AG09319 (cell line): ENCODE measurements at places on chromosomes 5 and 9.

DNA sequence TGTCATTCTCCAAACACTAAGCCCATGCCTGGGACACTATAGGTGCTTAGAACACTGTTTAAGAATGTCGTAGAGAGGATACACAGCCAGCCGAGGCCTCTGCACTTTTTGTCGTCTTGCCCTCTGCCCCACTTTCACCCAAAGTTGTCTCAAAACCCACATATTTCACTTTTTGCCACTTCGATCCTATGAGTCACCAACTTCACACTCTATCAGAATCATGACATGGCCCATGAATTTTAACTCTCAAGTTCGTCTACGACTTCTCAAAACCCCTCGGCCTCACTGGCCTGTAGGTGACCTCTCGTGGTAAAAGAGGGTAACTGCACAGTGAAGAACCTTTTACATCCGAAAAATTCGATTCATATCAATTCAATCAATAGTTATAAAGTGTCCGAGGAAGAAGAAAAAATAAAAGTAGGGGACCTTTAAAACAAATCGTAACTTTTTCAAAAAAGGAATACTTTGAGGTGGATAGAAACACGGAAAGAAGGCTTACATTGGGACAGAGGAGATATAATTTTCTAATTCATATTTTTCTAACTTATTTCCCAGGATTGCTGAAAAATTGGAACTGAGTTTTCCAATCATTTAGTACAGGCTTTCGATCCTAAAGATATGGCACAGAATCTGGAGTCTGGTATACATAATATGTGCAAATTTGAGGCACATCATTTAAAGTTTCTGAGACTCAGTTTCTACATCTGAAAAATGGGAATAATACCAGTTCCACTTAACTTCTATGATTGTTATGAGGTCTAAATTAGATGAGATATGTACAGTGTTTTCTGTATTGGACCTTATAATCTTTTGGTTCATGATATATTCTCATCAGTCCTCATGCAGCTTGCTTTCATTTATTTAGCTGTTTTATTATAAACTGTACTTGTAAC is 122.6 kb downstream of the APBA1 start:
- DNase-seq = peak; percentile 7

GRCh38 chr9:72680593-72681282 is 159.3 kb downstream of the TMC1 start:
- no peak for DNase-seq

DNA sequence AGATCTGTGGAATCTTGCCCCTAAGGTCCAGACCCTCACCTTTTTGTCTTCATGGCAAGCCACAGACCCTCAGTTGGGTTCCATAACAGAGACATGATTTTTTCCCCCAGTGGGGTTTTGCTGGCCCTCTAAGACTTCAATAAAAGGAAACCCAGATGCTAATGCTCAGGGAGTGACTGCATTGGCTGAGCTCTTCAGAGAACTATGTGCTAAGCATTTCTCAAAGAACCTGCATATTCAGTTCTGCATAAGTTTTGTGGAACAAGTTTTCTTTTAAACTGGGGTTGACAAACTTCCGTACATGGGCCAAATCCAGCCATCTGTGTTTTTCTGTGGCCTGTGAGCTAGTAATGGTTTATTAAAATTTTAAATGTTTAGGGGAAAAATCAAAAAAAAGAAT is 159.8 kb upstream of the GDNF start:
- DNase-seq = no peak

DNA sequence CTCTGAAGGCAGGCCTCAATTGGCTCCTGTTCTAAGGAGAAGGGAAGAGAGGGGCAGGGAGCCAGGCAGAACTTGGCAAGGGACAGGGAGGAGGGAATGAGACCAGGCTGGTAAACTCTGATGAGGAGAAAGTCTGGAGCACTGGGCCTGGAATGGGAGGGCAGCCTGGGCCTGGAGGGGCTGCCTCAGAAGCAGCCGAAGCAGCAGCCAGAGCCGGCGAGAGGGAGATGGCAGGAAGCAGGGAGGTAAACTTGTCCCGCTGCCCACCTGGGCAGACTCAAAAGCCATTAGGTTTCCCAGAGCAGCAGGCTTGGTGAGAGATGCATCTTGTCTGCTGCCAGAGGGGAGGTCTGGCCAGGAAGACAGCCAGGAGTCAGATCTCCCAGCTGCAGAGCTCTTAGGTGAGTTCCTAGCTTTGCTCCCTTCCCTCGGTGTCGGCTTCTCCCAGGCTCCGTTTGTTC is 37.0 kb upstream of the CRB2 start:
- no peak for DNase-seq

DNA sequence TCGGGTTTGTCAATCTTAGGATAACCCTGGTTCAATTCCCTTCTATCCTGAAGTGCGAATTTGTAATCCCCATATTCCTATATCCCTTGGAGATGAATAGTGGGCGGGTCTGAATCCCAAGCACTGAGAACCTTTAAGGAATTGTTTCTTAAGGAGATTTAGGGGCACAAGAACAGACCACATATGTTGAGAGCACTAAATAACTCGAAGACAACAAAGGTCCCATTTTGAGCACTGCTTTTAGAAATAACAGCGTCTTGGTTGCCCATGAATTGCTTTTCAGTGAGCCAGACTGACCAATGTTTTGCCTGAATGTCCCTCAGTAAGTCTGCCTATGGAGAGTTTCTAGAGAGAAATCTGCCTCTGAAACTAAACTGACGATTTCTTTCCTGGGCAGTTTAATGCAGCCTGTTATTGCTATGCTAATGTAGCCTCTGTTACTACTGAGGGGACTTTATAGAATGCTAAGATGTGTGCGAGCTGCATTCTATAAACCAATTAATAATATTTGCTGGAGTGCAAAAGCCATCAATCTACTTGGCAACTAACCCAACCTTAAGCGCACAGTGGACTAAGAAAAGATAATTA is 445.0 kb upstream of the DMAC1 start:
- DNase-seq = no peak

GRCh38 chr9:78357165-78357873 is 60.4 kb downstream of the PSAT1 start:
- DNase-seq = no peak

GRCh38 chr9:35432076-35432475 is 57.8 kb upstream of the RUSC2 start:
- no peak for DNase-seq

GRCh38 chr5:43244823-43245565 is 53.0 kb downstream of the NIM1K start:
- no peak for DNase-seq

DNA sequence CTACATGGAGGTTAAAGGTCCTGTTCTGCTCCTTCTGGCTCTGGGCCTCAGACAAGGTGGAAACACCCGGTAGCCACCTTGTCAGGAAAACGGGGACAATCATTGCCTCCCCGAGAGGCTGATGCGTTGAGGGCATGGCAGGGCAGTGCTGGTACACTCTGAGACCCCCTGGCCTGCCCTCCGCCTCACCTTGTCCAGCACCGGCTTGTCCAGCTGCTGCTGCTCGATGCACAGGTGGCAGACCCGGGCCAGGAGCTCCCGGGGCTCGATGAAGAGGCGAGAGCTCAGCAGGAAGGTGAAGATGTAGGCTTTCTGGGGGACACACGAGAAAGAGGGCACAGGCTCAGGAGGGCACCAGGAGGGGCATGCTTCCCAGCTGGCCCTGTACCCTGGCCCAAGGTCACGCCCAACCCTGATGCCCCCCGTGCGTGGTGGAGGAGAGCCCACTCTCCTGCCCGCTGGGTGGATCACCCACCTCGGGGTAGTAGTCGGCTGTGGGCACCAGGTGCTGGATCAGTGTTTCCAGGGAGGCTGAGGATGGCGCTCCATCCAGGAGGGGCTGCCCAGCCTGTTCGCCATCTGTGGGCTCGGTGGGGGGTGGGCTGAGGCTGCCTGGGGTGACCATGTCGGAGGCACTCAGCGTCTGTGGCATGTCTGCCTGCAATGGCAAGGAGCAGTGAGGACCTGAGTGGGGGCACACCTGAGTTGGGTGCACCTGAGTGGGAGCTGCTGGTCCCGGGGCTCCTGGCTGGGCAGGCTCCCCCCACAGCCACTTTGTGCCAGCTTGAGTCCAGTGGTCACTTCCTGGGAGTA is 66.0 kb upstream of the RNF130 start:
- DNase-seq = no peak

- no peak for DNase-seq
Measured at GRCh38 chr5:61701877-61702602, 370.0 kb downstream of the ZSWIM6 start.

DNA sequence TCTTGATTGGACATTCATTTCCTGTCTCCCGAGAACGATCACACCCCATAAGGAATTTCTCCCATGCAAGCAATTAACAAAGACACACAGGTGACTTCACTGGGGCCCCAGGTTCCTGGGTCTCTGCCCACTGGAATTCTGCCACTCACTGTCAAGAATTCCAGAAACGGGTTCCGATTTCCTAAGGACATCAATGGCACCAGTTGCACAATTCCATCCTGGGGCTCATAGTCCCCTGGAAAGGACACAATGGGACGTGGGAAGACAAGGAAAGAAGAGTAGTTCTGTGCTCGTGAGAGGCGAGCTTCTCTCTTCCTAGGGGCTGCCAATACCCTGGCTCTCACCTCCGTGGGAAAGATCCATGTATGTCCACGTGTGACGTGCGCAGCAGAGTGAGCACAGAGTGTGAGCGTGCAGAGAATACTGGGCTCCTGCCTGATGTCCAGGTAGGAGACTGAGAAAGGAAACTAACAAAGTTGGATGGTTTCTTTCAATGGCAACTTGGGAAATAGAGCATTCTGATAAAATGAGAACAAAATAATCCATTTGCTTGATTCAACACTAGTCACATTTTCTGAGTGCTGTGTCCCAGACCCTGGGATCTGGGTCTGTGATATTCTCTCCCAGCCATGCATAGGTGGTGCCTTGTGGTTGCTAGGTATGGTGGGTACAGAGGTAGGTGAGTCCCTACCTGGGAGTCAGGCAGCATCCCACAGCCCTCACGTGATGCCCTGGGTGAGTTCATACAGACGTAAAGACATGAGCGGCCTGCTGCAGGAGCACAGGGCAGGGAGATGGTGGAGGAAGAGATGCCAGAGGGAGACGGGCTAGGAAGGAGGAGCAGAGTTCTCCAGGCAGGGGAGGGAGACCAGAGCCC is 159.8 kb downstream of the COL23A1 start:
- no peak for DNase-seq

- no peak for DNase-seq
Measured at GRCh38 chr9:4375424-4376200, 75.7 kb upstream of the GLIS3 start.

DNA sequence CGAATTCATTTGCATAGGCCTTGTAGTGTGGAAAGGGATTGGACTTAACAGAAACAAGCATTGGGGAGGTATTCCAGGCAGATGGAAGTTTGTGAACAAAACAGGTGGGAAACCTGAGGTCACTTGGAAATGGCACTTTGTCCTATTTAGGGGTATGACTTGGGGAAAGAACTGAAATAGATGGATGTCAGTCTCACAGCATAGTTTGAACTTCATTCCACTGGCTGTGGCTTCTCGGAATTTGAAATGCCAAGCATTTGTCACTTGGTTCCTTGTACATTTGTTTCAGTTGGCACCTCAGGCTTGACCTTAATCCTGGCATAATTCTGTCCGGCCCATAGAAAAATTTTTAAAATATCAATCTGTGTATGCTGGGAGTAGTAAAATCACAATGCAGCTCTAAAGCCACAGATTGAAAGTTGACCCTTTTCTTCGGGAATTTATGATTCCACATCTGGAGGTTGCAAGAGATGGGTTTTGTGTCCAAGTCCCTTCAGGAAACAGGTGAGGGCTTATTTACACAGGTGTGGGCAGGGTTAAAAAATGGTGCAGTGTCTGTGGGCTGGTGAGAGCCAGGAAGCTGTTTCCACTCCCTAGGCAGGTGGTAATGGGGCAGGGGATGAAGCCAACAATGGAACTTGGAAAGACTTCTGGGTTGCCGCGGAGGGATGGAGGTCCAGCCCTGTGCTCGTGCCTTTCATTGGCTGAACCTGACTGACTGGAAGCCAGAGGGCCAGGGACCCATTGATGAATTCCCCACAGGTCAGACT is 39.2 kb upstream of the PDE8B start:
- DNase-seq = no peak

DNA sequence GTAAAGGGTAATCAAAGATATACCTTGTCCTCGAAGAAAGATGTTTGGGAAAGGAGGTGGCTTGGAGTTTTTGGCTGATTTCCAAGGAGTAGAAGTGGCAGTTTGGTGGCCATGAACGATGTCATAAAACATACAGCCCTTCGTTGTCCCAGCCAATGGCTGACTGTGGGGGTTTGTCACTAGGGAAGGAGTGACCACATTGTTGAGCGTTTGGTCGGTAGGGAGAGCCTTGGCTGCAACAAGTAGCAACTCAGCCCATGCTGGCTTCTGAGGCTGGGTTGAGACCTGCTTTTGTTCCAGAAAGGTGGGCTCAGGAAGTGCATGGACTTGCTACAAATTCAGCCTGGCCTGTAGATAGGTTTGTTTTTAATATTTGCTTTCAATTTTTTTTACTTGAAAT is 128.3 kb downstream of the BOD1 start:
- no peak for DNase-seq

DNA sequence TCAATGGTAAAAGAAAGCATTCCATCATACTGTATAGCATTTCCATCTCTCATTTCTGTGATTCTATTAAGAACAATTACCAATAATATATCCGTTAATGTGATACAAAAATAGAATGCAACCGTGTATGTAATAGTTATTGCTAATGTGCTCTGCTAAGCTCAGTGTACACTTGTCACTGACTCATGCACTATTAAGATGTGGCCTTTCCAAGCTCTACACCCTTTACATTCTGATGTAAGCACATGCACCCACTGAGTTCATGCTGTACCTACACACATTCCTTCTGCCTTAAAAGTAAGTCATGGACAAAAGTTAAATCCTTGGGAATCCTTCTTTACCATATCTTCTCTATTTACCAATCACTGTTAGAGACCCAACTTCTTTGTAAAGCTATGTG is 319.1 kb downstream of the ZSWIM6 start:
- no peak for DNase-seq

DNA sequence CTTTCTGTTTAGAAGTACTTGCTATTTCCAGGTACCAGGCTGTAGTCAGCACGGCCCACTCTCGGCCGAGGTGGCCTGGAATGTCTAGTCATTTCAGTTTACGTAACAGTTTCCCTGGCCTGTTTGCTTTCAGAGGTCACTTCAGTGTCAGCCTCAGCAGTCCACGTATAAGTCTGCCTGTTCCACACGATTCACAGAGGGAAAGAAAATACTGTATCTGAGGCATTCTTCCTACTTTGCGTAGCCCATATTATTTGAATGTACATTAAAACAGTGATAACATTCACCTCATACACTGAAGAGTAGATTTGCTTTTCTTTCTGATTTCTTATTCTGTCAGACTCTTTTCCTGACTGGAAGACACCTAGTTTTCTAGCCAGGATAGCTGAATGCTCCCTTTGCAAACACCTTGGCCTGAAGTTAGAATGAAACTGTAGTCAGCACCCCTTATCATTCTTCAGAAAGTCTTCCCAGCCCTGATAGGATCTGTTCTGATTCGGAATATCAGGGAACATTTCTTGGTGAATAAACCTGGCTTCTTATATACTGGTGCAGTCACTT is 140.9 kb downstream of the AOPEP start:
- no peak for DNase-seq

GRCh38 chr5:78808380-78808779 is 159.8 kb upstream of the LHFPL2 start:
- no peak for DNase-seq

GRCh38 chr5:111507276-111507675 is 5.1 kb downstream of the STARD4 start:
- DNase-seq = no peak

GRCh38 chr5:146993876-146994530 is 115.4 kb upstream of the PPP2R2B start:
- DNase-seq = no peak
